AG04450 (cell line): ENCODE measurements at places on chromosomes 16 and 17.

DNA sequence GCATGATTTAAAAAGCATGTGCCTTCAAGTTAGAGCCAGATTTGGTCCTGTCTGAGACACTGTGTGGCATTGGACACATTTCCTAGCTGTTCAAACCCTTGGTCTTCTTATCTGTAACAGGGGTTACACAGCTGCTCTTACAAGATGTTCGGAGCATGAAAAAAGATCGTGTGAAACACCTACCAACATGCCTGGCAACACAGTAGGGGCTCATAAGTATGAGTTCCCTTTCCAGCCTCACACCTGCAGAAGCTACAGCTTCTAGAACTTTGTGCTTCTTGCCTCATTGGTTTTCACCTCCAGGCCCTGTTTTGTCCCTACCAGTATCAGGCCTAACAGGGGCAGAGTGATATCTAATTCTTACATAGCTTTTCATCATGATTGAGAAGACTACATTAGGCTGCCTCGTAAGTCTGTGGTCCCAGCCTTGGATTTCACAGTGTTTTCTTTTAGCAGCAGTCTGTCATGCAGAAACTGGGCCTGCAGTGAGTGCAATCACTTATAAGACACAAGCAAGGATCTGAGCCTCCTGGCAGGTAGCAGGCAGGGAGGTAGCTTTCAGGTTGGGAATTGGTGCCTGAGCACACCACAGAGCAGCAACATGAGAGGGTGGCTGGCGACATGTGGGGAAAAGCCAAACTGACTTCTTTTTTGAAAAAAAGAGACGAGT is 78.8 kb downstream of the CCDC182 start:
- no peak for DNase-seq

GRCh38 chr16:89853306-89853993 is 19.9 kb upstream of the TCF25 start:
- DNase-seq: no peak

- no peak for DNase-seq
Observed at GRCh38 chr16:85256190-85256739, 144.0 kb upstream of the CIBAR2 start.

- DNase-seq: no peak
Observed at GRCh38 chr16:78196502-78196901, 97.0 kb downstream of the WWOX start.

- no peak for DNase-seq
Observed at GRCh38 chr16:14465799-14466198, 164.3 kb downstream of the PARN start.

GRCh38 chr17:48048384-48049126 is 396 bp downstream of the NFE2L1 start:
- DNase-seq: peak; percentile 72

GRCh38 chr17:55295411-55296170 is 30.8 kb downstream of the HLF start:
- peak; percentile 7 for DNase-seq

DNA sequence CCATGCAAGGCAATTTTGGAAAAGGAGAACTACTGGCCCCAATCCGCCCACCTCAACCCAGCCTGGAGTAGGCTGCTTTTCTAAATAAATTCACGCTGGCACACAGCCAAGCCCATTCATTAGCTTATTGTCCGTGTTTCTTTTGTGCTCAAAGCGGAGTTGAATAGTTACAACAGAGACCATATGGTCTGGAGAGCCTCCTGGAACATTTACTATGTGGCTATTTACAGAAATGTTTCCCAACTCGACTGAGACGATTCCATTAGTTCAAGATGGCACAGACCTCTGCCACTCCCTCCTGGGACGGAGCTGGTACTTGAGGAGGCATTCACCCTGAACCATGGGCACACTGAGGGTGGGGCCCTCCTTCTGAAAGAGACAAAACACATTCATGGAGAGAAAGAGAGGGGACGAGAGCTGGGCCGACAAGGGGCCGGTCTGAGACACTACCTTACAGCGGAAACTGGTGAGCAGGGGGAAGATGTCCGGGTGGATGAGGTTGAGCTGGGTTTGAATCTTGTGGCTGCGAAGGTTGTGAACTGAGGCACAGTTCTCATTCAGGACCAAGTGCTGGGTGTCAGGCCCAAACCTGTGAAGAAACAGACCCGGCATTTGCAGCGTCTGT is 15.7 kb downstream of the ELAC2 start:
- DNase-seq: no peak

DNA sequence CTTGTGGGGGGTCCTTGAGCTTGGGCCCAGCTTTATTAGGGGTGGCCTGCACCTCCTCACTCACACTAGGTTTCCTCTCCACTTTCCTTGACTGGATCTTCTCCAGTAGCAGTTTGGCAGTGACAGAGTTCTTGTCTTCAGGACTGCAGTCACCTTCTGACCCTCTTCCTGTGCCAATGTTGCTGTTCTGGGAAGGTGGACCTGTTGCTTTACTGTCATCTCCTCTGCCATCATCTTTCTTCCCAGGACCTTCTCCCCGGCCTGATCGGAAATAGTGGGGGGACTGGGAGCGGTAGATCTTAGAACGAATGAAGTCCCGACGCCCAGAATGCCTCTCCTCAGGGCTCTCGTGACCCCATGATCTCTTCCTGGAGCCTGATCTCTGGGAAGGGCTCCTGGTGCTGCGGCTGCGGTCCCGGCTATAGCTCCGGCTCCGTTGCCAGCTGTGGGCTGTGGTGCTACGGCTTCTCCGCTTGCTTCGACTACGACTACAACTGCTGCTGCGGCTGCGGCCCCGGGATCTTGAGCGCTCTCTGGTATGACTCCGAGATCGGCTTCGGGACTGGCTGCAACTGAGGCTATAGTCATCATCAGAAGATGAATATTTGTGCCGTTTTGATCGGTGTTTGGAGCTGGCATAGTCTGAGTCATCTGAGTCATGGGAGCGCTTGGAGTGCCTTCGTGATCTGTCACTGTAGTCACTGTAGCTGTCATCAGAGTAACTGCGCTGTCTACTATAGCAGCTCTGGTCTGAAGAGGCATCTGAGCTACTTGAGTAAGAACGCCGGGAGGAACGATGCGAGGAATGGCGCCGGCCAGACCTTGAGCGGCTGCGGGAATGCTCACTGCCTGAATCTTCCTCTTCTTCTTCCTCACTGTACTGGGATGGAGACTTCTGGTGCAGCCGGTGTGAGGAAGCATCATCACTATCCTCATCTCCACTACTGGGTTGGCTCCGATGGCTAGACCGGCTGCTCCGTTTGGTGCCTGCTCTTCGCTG is 9.5 kb upstream of the ITGA2B start:
- no peak for DNase-seq

DNA sequence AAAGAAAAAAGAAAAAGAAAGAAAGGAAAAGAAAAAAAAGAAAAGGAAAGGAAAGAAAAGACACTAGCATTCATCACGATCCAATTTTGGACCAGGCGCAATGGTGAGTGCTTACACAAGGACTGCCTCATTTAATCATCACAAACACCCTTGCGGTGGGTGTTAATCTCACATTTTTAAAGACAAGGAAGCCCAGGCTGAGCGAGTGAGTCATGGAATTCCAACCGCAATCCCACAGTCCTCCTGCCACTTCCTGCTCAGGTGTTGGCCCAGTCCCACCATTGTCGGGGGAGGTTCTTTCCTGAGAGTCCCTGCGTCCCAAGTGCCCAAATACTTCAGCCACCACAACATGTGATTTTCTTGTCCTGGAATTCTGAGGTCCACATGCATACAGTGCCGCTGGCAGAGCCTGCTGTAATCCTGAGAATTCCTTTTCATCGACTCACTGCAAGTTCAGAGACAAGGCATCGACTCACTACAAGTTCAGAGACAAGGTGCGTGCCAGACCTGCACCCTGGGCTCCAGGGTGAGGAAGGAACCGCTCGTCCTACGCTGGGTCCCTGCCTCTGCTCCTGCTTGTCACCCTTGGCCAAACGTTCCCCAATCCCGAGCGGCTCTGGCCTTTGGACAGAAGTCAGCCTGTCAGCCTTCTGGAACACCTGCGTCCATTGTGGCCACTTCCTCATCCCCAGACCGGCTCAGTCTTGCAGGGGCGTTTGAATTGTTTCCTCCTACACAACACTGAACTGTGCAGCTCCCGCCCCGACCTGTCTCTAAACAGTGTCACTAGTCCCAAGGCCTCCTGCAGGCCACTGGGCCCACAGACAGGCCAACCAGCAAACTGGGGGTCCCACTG is 5.8 kb downstream of the ZG16B start:
- DNase-seq: peak; percentile 79

DNA sequence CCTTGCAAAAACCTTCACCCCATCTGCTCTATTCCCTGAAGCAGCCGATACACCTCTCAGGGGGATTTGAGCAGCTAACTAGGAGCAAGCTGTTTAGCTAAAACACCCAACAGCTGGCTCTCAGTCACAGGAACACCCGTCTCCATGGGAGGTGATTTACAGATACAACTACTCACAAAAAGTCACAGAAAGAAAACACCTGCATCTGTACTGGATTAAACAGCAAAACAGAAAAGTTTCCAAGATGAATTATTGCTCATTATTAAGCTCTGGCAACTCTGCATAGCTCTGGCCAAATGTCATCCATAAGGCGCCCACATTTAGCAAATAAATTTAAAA is 22.3 kb downstream of the GJC1 start:
- DNase-seq: no peak

DNA sequence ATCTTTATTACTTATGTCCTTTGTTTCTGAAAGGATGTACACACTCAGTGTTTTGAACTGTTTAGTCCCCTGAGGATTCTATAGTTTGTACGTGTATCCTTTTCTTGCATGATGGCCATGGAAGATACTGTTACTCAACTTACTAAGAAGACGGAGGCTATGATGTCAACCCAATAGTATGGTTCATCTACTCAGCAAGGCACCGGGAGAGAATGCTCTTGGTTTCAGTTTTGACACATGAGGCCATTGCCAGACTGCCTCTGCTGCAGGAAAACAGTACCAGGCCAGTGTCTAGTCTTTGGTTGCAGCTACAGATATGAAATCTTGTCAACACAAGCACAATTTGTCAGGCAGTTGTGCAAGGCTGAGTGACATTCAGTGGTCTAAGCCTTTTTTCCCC is 134.5 kb downstream of the MRTFB start:
- DNase-seq: no peak

DNA sequence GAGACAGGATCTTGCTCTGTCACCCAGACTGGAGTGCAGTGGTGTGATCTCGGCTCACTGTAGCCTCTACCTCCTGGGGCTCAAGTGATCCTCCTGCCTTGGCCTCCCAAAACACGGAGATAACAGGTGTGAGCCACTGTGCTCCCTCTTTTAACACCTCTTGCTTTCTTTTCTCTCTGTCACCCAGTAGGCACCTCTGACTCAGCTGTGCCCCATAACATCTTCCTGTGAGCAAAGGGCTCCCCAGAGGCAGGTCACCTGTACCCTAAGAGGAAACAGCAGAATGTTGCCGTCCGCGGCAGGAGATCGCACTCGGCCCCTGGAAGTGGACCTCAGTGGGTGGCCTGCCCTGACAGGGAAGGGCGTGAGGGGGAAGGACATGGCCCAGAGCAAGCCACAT is 918 bp upstream of the NLRC3 start:
- no peak for DNase-seq

- no peak for DNase-seq
Observed at GRCh38 chr16:26667307-26667706, 399.4 kb upstream of the C16orf82 start.

- no peak for DNase-seq
Observed at GRCh38 chr17:12547831-12548230, 117.9 kb upstream of the MYOCD start.

DNA sequence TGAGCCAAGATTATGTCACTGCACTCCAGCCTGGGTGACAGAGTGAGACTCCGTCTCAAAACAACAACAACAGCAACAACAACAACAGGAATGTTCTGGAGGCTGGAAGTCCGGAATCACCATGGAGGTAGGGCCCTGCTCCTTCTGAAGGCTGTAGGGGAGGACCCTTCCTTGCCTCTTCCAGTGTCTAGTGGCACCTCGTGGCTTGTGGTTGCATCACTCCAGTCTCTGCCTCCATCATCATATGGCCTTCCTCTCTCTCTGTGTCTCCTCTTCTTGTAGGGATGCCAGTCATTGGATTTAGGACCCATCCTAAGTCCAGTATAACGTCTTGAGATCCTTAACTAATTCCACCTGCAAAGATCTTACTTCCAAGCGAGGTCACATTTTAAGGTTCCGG is 14.0 kb downstream of the NAGPA start:
- DNase-seq: no peak

- DNase-seq: no peak
Observed at GRCh38 chr16:3045758-3046640, at the start of gene MMP25. MMP25 (plus strand) TSS chr16:3046561; CDS start chr16:3046918, 357 bp downstream.

- no peak for DNase-seq
Observed at GRCh38 chr17:29699283-29699682, 76.6 kb upstream of the CORO6 start.
